ELF-1 (cell line): ENCODE measurements at places on chromosomes 7 and 10.
A peak's percentile ranks its signal among the peaks of the same experiment; 100 is the strongest.

DNA sequence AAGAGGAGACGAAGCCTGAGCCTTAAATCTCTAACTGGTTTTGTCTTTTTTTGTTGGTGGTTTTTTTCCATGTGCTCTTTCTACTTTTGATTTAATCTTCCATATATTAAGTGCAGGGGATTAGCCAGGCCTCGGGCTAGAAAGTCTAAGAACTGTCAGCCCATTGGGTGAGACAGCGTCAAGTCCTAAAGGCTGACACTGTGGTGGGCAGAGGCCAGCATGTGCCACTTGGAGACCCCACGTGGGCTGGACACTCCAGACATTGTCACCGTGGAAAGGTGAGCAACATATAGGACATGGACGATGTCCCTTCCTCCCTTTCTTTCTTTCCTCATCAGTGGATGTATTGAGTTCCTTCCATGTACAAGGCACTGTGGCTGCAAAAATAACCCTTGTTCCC lies 129.3 kb downstream of the TMEM178B start:
- no peak for DNase-seq

GRCh38 chr10:6924166-6924565 lies 344.1 kb upstream of the PRKCQ start:
- DNase-seq = no peak

GRCh38 chr7:50212666-50213621 lies 91.6 kb upstream of the IKZF1 start:
- no peak for DNase-seq

DNA sequence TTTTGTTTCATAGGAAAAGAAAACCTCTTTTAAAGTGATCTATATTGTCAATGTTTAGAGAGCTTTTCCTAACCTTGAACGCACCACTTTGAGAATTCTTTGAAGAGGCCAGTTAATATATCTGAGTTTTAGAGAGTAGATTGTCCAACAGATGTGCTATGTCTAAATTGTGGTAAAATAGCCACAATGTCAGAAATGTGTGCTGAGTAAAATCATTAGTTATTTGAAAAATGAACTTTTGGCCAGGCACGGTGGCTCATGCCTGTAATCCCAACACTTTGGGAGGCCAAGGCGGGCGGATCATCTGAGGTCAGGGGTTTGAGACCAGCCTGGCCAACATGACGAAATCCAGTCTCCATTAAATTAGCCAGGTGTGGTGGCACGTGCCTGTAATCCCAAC lies 61.6 kb upstream of the KIAA1217 start:
- DNase-seq = no peak

- no peak for DNase-seq
Observed at GRCh38 chr7:50221028-50221427, 83.5 kb upstream of the IKZF1 start.

GRCh38 chr10:72276013-72276387 lies 2.3 kb downstream of the DDIT4 start:
- no peak for DNase-seq

DNA sequence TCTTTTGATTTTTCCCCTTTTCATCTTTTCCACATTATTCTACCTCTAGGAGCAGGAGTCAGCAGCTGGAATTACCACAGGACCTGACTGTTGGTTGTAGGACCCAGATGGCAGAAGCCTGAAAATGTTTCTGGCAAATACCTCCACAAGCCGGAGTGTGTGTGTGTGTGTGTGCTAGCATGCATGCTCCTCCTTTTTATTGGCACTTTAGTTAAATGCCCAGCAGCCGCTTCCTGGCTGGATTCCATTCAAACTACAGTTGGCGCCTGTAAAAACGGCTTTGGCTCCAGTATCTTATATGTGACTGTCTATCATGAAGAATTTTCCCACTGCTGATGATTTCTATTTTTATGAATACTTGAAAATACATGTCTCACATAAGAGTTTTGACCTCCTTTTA lies 319.7 kb upstream of the SP4 start:
- peak; percentile 15 for DNase-seq

GRCh38 chr7:30984359-30985107 lies 20.8 kb downstream of the GHRHR start:
- peak; percentile 74 for DNase-seq

GRCh38 chr7:80677629-80678028 lies 39.2 kb downstream of the CD36 start:
- DNase-seq = no peak
